ENCODE measurements at places on chromosomes 1 and 21. TPM values are rescaled to one million over a fixed set of nuclear protein-coding genes. Genes with fewer than 3 reads are reported as not detected.

OR6K3 gene
- total RNA-seq, result not detected

PIGR gene
- total RNA-seq, result not detected

NTNG1 gene
- total RNA-seq, result 0.13 TPM

CDCA8 gene
- 21.3 TPM for total RNA-seq

OBSCN gene
- total RNA-seq, result 1.4 TPM

DDR2 gene
- 65.0 TPM for total RNA-seq

GRHL3 gene
- not detected for total RNA-seq

KIAA1614 gene
- total RNA-seq, result 0.66 TPM

IGFN1 gene
- total RNA-seq, result not detected

ZMPSTE24 gene
- 89.0 TPM for total RNA-seq

IGSF9 gene
- not detected for total RNA-seq

TGFB2 gene
- 2.8 TPM for total RNA-seq

NAV1 gene
- 74.4 TPM for total RNA-seq

RXFP4 gene
- not detected for total RNA-seq

CRNN gene
- not detected for total RNA-seq

FALEC gene
- total RNA-seq, result not detected

OSCP1 gene
- 2.7 TPM for total RNA-seq

KNCN gene
- not detected for total RNA-seq

CD53 gene
- not detected for total RNA-seq

LZIC gene
- 47.2 TPM for total RNA-seq

H6PD gene
- total RNA-seq, result 24.2 TPM

CSF3R gene
- not detected for total RNA-seq

RRP15 gene
- total RNA-seq, result 13.2 TPM

HNRNPCL2 gene
- not detected for total RNA-seq

DMRTA2 gene
- total RNA-seq, result not detected

CELA3B gene
- total RNA-seq, result 0.40 TPM

GJA9 gene
- total RNA-seq, result not detected

ASAP3 gene
- total RNA-seq, result 9.7 TPM

LCE1E gene
- not detected for total RNA-seq

SPRR2B gene
- not detected for total RNA-seq

TRNP1 gene
- total RNA-seq, result 10.8 TPM

BCAN gene
- total RNA-seq, result not detected

PCAT6 gene
- not detected for total RNA-seq

SPATA45 gene
- total RNA-seq, result not detected

PGLYRP3 gene
- not detected for total RNA-seq

GPR52 gene
- 2.9 TPM for total RNA-seq

SHISA4 gene
- total RNA-seq, result 8.5 TPM

C8A gene
- total RNA-seq, result not detected

CFHR2 gene
- total RNA-seq, result not detected

OR6N1 gene
- total RNA-seq, result not detected

PTGER3 gene
- total RNA-seq, result 0.07 TPM

BTBD19 gene
- 14.3 TPM for total RNA-seq

REN gene
- not detected for total RNA-seq

PPFIA4 gene
- 0.29 TPM for total RNA-seq

RGSL1 gene
- total RNA-seq, result not detected

APP gene
- total RNA-seq, result 1,148 TPM

PALMD gene
- 76.2 TPM for total RNA-seq

SMPDL3B gene
- total RNA-seq, result 0.27 TPM

VCAM1 gene
- total RNA-seq, result 10.4 TPM

SERTAD4 gene
- 2.7 TPM for total RNA-seq

HFM1 gene
- 0.40 TPM for total RNA-seq

OR14K1 gene
- not detected for total RNA-seq

LCE3A gene
- total RNA-seq, result not detected

CD84 gene
- not detected for total RNA-seq

Measured in thoracic aorta endothelial cell (primary cell).